ENCODE measurements at places on chromosomes 4 and X. TPM values are rescaled to one million over a fixed set of nuclear protein-coding genes. Genes with fewer than 3 reads are reported as not detected.

- ATAC-seq, result no peak
These were observed 27.3 kb downstream of the BBS12 start for GRCh38 chr4:122759639-122760310.

- no peak for ATAC-seq
These were observed 4.5 kb downstream of the C1GALT1C1 start for GRCh38 chrX:120625371-120625770.

DNA sequence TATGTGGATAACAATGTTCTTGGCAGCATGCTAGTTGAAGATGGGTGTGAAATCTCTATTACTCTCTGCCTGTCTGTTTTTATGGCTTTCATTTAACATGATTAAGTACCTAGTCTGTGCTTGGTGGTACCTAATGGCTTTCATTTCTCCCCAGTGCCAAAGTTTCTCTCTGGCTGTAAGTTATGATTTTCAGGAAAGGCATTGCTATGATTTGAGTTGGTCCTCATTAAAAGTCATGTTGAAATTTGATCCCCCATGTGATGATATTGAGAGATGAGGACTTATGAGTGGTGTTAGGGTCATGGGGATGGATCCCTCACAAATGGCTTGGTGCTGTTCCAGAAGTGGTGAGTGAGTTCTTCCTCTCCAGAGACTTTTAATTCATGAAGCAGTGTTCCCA is 162.4 kb upstream of the IL15 start:
- ATAC-seq, result no peak

DNA sequence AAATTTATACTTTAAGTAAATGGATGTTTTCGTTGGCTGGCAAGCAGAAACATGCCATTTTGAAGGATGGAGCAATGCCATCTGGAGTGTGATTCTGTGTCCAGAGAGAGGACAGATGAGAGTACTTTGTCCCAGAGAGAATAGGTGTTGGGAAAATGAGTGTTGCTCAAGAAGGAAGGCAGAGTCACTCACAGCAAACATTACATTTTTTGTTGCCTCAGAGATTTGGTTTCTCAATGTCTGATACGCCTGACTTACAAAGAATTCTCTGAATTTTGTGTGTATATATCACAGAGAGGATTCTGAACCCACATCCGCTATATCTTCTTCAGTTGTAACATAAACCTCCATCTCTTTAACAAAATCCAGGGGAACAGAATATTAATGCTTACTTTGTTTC is 102.8 kb upstream of the PCDH18 start:
- ATAC-seq, result peak; percentile 89

GRCh38 chrX:9955506-9955905 is 11.7 kb upstream of the CLDN34 start:
- ATAC-seq, result no peak

DNA sequence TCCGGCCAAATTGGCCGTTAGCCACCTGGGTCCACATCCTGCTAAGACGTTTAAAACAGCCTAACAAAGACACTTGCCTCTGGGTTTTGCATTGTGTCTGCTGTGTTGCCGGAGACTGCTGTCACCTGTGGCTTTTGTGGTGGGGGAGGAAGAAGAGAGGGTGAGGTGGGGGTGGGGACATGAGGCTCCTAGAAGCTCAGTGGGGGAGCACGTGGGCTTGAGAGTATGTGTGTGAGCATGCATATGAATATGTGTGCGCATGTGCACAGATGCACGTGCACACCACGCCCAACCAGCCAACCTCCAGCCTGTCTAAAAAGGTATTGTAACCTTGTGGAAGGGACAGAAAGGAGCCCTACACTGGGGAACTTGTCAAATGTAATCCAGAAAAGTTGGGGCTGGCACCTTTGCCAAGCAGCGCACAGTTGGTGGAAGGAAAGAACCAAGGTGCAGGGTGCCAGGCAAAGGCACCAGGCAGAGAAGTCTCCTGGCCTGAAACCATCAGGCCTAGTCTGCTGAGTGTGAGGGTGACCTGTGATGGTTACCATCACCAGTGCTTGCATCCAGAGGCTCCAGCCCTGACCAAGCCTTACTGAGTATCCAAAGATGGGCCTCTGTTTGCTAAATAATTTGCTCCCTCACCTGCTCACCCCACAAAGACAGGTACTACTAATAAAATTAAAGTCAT is 10.1 kb upstream of the SASH3 start:
- ATAC-seq, result no peak

DNA sequence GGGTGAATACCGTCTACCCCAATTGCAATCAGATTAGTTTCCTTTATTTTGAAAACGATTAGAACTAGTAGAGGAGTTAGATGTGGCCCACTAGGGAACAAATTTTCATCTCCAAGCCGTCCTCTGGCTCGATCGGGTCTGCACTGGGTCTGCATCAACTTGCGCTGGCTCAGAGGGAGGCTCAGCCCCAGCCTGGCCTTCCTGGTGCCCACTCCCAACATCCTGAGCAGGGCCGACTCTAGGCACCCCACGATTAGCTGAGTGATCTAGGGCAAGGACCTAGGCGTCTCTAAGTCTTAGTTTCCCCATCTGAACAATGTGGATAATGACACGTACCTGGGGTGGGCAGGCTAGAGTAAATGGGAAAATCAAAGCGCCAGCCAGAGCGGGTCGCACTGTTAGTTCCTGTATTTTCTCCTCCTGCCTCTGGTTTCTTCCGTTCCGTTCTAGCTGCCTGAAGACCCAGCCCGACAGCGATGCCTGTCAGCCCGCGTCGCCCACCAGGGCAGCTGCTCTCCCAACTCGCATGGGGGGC is 7.7 kb upstream of the HAND2 start:
- no peak for ATAC-seq

- no peak for ATAC-seq
These were observed 24.6 kb upstream of the GPR50 start for GRCh38 chrX:151151665-151152267.

DNA sequence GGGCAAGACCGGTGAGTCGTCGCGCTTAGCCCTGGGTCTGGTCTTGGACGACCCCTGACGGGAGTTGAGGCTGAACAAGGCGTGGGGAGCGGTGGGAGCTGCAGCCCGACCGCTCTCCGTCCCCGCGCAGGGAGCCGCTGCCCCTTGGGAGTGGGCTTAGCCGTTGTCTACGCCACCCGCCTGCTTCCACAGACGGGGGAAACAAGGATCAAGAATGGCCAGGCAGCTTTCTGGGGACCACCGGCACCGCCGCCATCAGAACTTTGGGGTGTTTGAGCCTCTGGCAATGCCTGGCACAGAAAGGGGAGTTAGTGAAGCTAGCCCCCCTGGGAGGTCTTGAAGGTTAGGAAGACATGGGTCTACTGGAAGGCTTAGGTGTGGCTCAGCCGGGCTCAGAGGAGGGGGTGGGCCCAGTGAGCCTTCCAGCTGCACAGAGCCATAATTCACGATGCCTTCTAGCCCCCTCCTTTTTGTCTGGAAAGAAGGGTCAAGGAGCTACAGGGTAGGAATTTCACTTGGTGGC is 583 bp downstream of the RASL11B start:
- no peak for ATAC-seq

- no peak for ATAC-seq
These were observed 32.4 kb upstream of the RHOH start for GRCh38 chr4:40164459-40164858.

DNA sequence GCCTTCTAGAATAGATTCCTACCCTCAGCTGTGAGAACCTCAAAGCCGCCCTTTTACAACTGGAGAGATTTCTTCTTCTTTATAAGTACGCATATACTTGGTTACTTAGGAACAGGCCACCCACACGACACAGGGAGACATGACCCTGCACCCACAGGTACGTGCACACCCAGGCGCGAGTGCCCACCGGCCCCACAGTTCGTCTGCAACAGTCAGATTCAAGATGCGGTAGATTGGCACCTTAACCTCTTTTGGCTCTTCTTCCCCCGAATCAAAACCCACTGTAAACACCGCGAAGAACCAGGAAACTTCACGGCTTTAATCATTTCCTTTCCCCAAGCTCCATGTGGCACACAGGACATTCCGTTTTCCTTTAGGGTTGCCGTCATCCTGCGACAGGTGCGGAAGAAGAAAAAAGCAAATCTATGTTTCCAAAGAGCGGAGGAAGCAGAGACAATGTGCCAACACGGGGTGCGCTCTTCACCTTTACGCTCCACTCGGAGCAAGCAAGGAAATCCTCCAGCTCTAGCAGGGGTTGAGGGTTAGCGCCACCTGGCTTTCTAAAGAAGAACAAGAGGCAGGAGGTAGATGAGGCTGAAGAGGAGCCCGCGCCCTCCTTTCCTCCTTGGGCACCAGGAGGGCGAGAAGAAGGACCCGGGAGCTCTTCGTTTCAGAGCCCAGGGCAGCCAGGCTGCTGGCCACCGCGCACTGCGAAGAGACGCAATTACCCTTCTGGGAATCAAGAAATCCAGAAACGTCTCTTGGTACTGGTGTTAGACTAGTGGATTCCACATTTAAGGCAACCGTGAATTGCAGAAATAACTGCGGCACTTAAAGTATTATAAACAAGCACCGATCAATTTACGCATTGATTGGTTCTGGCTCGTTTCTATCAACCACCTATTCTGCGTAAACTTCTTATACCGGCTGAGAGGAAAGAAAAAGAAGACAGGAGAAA is 35.7 kb downstream of the HAND2 start:
- peak; percentile 87 for ATAC-seq

- no peak for ATAC-seq
These were observed 7.9 kb upstream of the CFP start for GRCh38 chrX:47637546-47638195.

GRCh38 chrX:43971966-43972961 is 926 bp downstream of the NDP start:
- ATAC-seq, result no peak

- no peak for ATAC-seq
These were observed 66.1 kb upstream of the WDR1 start for GRCh38 chr4:10182446-10183424.

DNA sequence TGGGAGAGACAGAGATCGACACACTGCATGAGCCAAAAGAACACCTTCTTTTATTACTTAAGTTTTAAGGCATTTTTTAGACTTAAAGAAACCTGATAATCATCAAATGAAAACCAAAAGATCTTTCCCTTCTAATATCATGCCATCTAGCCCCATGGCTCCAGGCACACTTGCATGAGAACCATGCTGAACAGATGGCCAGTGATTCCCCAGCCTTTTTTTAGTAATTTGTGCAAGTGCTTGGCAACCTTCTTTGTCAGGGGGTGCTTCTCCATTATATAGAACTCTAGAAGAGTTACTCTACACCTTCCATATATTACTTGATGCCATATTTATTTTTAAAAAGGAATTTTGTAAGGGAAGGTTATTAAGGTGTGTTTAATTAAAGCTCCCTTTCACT is 182.2 kb upstream of the TEX13C start:
- ATAC-seq, result no peak

- no peak for ATAC-seq
These were observed 42.1 kb downstream of the NEIL3 start for GRCh38 chr4:177351622-177352244.

DNA sequence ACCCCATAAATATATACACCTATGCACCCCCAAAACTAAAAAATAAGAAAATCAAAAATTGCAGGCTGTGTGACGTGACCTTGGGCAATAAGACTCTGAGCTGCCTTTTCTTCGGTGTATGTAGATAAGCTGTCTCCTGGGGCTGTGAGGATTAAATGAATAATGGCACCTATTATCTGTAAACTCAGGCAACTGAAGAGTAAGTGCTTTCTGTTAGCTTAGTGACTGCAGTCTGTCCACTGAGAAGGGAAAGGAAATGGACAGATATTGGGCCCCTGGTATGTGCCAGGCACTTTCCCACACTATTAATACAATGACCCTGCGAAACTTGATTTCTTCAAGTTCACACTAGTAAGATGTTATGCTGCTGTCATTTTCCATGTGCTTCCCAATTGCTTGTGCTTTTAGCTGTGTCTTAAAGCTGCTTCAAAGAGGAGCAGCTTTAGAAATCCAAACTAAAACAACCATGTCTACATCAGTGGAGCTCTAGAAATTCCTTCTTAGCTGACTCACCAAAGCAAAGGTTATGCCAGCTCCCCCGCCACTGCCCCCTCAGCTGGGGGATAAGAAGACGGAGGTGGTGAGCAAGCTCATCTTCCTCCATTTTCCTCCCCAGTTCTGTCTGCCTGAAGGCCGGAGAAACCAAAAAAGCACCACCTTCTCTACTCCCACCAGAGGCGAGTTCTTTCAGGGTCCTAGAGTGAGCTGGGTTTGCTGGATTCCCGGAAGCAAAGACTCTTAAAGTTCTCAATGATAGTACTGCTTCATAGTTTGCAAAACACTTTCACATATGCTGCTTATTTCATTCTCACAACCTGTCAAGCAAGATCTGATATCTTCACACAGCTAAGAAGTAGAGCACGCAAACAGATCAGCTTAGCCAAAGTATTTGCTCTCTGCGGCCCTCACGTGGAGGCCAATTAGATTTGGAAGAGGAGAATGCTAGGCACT is 8.8 kb upstream of the DGAT2L6 start:
- peak; percentile 43 for ATAC-seq

DNA sequence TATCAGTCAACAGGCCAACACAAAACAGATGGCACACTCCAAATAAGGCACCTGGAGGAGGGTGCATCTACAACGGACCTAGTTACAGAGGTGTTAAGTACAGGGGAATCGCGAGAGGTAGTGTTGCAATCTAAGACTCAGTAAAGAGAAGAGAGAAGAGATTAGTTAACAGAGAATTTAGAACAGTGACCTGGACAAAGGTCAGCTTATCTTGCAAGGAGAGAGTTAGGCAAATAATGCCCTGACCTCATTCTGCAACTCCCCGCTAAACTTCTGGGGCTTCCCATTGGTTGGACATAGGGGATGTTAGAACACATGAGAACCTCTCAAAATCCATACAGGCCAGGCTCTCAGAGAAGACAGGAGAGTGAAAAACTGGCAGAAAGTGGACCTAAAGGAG is 289.4 kb upstream of the GK2 start:
- ATAC-seq, result no peak

GRCh38 chr4:2666722-2667247 is 89.4 kb downstream of the TNIP2 start:
- ATAC-seq, result no peak

- no peak for ATAC-seq
These were observed 239.1 kb upstream of the NEIL3 start for GRCh38 chr4:177070533-177071058.

DNA sequence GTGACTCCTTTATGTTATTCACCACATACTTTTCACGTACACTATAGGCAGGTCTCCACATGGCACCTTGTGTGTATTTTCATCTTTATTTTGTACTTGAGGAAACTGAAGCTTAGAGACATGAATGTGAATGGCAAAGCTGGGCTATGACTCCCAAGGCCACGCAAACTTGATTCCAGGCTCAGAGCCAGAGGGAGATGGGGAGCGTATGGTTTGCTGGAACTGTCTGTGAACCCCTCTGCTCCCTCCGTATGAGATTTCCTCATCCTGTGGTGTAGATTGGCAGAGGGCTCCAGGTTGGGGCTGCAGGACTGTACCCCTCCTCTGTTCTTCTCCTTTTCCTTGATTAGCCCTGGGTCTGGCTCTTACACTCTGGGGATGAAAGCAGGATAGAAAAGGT is 16.1 kb upstream of the STARD8 start:
- ATAC-seq, result no peak

MED14 gene
- 19.4 TPM for total RNA-seq

UGT2A1 gene
- not detected for total RNA-seq

ABCB7 gene
- total RNA-seq, result 56.9 TPM

TMEM35A gene
- 19.1 TPM for total RNA-seq

SPOCK3 gene
- 4.7 TPM for total RNA-seq

NEUROG2 gene
- not detected for total RNA-seq

PCDH10 gene
- 0.27 TPM for total RNA-seq

BMP3 gene
- 24.5 TPM for total RNA-seq

TRIML2 gene
- not detected for total RNA-seq

MAGEA6 gene
- not detected for total RNA-seq

ERVMER34-1 gene
- total RNA-seq, result 0.93 TPM

RTL9 gene
- total RNA-seq, result not detected

GPRIN3 gene
- total RNA-seq, result 2.4 TPM
